ENCODE measurements at places on chromosomes 5 and 9.

DNA sequence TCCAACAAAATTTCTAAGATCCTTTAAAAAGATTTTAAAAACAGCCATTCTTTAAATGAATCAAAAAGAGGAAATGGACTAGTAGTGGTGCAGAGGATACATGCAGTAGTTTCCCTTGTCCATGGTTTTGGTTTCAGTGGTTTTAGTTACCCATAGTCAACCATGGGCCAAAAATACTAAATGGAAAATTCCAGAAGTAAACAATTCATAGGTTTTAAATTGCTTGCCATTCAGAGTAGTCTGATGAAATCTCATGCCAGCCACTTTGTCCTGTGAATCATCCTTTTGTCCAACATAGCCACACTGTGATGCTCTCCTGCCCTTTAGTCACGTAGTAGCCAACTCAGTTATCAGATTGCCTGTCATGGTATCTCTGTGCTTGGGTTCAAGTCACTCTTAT lies 286.1 kb downstream of the ANXA1 start:
- DNase-seq = no peak

DNA sequence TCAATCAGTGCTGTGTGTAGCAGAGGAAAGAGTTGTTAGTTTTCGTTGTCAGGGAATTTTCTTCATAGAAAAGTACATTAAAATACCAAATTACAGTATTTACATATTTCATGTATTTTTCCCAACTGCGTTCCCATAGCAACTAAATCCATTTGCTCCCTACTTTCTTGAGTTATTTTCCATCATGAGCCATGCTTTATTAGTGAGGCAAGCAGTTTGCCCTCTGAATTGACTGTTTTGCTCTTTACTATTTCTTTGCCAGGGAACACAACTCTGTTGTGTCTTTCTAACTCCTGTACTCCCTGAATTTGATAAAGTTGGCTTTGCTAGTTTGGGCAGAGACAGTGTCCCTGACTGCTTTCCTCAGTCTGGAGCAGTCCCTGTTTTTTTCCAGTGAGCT lies 276.2 kb upstream of the SLC30A5 start:
- no peak for DNase-seq

DNA sequence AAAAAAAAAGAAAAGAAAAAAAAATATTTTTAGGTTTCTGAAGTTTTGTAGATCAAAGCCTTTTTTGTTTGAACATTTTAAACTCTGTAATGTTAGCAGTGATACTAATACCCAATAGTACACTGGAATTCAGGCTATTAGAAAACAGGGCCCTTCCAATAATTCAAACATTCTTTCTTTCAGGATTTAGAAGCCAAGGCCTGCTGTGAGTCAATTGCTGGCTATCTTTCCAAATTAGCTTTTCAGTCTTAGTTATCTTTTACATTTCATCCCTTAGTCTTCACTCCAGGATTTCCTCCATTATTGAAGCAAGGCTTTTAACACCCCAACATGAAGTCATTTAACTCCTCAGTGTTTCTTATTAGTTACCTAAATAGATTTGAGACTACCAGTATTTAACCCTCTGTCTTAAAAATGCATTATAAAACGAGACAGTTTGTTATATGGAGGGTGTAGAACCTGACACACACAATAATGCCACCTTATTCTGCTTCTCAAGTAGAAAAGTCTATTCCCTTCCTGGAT lies 951.9 kb upstream of the DMAC1 start:
- DNase-seq = peak; percentile 13

DNA sequence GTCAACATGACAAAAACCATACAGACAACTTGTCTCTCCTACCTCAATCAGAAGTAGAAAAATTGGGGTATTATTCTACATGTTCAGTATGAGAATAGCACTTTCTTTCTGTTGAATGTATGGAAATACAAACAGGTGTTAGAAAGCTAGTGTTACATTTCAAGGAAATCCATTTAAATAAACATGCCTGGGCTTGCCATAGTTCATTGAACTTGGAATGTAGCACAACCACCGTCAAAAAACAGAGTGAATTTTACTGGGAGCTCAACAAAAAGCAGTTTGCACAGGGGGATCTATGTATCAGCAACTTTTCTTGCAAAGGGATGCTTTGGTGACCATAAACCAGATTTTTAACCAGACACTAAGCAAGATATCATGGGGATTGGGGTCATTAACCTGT lies 307.9 kb upstream of the SMARCA2 start:
- DNase-seq = no peak

- no peak for DNase-seq
Observed at GRCh38 chr9:34519321-34520020, 3.3 kb downstream of the ENHO start.

DNA sequence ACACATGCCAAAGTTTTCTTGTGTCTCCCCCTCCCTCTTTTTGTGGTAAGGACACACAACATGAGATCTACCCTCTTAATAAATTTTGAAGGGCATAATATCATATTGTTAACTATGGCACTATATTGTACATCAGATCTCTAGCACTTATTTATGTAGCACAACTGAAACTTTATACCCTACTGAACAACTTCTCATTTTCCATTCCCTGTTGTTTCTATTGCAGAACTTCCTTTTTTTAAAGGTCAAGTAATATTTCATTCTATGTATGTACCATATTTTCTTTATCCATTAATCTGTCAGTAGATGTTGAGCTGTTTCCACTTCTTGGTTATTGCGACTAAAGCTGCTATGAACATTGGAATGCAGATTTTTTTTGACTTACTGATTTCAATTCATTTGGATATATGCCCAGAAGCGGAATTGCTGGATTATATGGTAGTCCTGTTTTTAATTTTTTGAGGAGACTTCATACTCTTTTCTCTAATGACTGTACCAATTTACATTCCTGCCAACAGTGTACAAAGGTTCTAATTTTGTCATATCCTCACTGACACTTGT lies 305.3 kb downstream of the PRR16 start:
- DNase-seq = no peak

GRCh38 chr5:89703817-89704216 lies 705.7 kb downstream of the CETN3 start:
- peak; percentile 88 for DNase-seq

DNA sequence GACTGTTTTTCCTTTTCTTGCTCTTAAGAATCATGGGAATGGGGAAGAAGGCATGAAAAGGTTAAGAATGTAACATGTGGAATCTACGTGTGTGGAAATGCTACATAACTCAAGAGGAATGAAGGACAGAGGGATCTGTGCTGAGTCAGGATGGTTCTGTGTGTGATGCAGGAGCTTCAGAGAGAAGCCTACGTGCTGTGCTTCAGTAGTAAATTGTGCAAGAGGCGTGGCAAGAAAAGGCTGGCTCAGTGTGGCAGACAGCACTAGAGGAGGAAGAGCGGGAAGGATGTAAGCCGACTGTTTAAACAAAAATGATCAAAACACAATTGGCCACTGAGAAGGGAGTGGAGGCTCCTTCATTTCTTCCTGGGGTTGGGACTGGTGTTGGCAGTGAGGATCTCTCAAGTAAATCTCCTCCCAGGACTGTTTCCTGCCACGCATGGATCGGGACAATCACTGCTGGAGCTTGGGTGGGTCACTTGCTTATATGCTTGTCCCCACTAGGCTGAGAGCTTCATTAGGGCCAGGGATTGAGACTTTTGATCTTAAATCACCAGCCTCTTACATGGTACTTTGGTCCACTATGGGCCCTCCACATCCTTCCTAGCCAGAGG lies 59.4 kb upstream of the BASP1 start:
- no peak for DNase-seq

- DNase-seq = no peak
Observed at GRCh38 chr5:159905496-159905895, 10.8 kb upstream of the ADRA1B start.

GRCh38 chr9:4678679-4679267 lies 596 bp upstream of the CDC37L1 start:
- DNase-seq = no peak

DNA sequence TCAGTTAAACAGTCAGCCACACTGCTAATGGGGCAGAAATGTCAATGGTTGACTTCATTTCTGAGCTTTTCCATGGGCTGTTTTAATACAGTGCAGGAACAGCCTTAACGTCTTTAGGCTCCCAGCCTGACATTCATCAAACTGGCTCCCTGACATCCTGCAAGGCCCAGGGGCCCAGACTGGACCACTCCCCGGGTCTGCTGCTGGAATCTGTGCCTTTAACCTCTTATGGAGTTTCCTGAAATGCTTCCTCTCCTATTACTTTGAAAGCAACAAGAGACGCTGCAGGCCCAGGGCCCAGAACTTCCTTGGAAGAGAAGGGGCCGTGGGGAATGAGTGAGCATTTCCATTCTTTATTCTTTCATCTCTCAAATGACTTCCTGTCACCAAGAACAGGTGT lies 216.8 kb upstream of the PANK3 start:
- no peak for DNase-seq

GRCh38 chr9:89328064-89328463 lies 9.8 kb downstream of the SECISBP2 start:
- no peak for DNase-seq

DNA sequence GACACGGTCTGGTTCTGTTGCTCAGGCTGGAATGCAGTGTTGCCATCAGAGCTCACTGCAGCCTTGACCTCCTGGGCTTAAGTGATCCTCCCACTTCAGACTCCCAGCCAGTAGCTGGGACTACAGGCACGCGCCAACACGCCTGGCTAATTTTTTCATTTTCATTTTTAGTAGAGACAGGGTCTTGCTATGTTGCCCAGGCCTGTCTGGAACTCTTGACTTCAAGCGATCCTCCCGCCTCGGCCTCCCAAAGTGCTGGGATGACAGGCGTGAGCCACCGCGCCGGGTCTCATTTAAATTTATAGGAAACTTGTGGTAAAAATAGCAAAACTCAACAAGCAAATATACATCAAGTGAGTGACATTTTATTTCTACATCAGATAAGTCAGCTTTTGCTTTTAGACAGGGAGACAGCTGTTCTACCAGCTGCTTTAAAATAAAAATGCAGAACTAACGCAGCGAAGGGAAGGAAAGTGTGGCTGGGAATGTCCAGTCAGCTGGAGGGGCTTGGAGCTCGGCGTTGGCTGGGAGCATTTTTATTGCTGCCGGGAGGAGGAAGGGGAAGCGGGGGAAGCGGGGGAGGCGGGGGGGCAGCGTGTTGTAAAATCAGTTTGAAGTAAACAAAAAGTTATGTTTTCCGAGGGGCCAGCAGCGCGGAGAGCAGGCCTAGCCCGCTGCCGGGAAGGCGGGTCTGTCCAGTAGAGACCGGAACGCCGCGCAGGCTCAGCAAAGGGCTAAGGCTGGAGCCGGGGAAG lies 707 bp upstream of the ZFYVE16 start:
- DNase-seq = no peak

GRCh38 chr5:31827867-31828266 lies 188.9 kb downstream of the PDZD2 start:
- no peak for DNase-seq

DNA sequence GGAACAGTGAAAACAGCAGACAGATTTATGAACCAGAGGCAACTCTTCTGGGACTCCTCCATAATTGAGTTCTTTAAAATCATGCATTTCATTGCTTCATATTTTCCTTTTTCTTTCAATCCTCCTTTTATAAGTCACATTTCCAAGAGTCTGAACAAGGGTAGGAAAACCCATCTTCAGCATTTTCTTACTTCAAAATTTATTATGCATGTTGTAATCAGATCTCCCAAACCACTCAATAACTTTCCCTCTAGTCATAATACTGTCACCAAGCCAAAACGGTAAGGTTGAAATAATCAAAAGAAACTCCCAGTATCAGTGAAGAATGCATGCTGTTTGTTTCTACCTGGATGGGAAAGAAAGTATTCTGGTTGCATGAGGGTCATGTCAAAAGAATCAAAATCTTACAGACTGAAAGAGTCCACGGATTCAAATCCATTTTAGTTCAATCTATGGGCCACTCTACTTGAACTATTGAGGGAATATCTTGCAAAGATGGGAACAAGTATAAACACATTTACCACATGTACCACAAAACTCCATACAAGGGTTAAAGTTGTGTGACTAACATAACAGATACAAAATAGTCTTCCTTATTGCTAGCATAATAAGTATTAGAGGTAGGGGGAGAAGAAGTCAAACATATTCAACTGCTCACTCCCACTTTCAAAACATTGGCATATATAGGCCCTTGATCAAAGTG lies 797.3 kb downstream of the MAT2B start:
- no peak for DNase-seq

DNA sequence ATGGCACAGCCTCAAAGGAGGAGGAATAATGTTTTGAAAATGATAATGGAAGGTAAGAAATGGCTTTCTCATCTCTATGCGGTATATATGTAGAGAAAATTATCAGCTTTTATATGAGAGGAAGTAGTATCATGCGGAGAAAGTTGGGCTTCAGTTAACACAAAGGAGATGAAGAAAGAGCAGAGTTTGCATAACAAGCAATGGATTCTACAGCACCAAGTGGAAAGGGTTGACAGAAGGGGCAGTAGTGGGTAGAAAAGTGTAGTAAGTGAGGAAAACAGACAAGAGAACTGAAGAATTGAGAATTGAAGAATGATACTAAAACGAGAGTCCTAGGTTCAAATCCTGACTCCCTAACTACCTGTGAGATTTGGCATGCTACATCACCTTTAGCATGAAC lies 51.0 kb downstream of the GNG10 start:
- DNase-seq = no peak

GRCh38 chr5:176816043-176816745 lies 5.8 kb downstream of the UNC5A start:
- no peak for DNase-seq

GRCh38 chr9:87069690-87070089 lies 122.4 kb upstream of the GAS1 start:
- no peak for DNase-seq

- no peak for DNase-seq
Observed at GRCh38 chr5:40226906-40227305, 452.8 kb upstream of the PTGER4 start.

GRCh38 chr5:149549461-149550267 lies 1.6 kb downstream of the CSNK1A1 start:
- peak; percentile 71 for DNase-seq

GRCh38 chr5:104187656-104188055 lies 625.1 kb upstream of the NUDT12 start:
- DNase-seq = no peak

- no peak for DNase-seq
Observed at GRCh38 chr5:176676361-176676824, 29.1 kb downstream of the TSPAN17 start.

GRCh38 chr5:69331528-69332445 lies 814 bp downstream of the CCDC125 start:
- peak; percentile 8 for DNase-seq

DNA sequence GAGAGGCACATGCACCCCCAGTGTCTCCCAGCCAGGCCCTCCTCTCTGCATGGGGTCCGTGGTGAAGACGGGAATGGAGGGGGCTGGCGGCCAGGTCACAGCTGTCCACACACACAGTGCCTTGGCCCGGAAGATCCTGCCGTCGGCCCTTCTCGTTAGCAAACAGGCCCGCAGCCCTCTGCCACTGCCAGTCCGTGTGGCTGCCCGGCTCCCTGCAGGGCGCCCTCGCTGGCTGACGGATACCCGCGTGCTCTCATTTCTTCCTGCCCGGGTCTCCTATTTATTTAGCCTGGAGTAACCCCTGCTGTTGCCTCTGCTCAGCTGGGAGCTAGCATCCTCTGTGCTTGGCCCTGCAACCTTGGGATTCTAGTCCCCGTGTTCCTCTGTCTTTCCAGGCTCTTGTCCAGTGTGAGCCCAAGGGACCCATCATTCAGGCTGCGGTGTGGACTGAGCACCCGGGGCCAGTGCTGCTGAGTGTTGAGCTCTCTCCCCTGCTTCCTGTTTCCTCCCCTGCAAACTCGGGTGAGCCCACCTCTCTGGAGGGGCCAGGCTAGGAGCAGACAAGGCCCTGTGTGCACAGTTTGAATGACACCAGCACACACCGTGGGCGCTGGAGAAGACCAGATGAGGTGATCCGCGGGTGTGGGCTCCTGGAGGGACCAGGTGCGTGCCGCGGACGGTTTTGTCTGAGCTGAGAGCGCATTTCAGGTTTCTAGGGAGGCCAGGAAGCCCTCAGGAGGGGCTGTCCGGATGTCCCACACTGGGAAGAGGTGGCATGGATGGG lies 14.6 kb upstream of the RNU6ATAC start:
- DNase-seq = no peak
